Endothelial cell of coronary artery (primary cell): ENCODE measurements at places on chromosomes 7 and 10. TPM values are rescaled to one million over a fixed set of nuclear protein-coding genes. Genes with fewer than 3 reads are reported as not detected.

Gene FFAR4
- total RNA-seq = not detected in 2 replicates

Gene TUBAL3
- 0.18 and 0.19 TPM in 2 replicates for total RNA-seq

Gene ANKRD22
- not detected in 2 replicates for total RNA-seq

Gene OGDH
- 37.6 and 46.0 TPM in 2 replicates for total RNA-seq

Gene NUDT1
- 17.3 and 17.5 TPM in 2 replicates for total RNA-seq

Gene CYP2C19
- not detected in 2 replicates for total RNA-seq
